ENCODE measurements at places on chromosomes 12 and 14.

GRCh38 chr14:90299408-90299807 is 32.3 kb downstream of the NRDE2 start:
- DNase-seq: no peak

GRCh38 chr14:101135796-101136742 is 232.5 kb upstream of the RTL1 start:
- no peak for DNase-seq

DNA sequence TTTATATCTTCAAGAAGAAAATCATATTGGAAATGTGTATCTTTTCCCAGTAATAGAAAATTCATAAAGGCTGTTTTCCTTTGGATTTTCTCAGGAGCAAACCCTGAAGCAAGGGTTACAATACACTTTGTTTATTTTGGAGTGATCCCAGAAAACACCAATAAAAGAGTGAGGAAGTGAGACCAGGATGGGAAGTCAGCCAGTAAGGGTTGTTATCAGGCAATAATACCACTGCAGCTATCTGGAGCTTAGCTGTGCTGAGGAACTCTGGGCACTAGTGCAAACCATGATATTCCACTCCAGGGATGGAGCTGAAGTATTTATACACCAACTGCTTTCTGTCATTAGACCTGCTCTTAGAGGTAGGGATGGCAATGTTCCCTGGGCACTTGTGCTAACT is 1002.3 kb downstream of the FLRT2 start:
- no peak for DNase-seq

DNA sequence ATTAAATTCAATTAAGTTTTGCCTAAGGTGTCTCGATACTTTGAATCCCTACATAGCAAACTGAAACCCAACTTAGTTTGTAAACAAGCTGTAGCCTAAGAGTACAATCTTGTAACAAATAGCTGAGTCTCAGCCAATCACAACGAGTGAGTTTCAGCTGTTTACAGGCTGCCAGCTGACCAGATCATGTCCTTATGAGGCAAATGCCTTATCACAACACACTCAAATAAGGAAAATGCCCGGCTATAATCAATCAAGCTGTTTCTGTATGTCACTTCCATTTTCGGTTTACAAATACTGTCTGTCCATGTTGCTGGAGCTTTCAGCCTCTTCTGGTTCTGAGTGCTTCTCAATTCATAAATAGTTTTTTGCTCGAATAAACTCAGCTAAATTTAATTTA is 943.8 kb downstream of the SLC16A7 start:
- DNase-seq: no peak

DNA sequence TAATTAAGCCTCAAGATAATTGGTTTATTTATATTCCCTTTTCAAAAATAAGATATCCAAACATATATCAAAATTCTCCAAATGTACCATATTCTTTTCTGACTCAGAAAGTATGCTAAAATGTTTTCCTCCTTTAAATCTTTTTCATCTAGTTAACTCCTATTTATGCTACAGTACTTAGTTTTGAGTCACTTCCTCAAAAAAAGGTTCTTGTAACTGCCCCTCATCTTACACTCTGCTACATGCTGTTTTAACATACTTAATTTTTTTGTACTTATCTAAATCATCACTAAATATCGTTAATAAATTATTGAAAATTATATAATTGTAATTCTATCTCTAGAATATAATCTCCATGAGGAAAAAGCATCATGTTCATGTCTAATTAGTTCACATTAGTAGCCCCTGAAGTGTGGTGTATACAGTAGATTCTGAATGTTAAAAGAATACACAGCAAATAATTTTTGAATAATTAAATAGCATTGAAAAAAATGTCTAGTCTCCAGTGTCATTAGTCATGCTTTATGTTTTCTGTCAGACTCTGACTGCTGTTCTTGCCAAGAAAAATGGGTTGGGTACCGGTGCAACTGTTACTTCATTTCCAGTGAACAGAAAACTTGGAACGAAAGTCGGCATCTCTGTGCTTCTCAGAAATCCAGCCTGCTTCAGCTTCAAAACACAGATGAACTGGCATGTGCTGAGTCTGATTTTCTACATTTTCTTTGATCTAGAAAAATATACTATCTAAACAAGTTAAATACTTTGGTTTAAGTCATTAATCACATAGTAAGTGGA is 3.5 kb downstream of the KLRD1 start:
- no peak for DNase-seq

- DNase-seq: no peak
Observed at GRCh38 chr14:21025371-21026273, 761 bp upstream of the NDRG2 start.

GRCh38 chr14:50399251-50400032 is 2.8 kb upstream of the CDKL1 start:
- no peak for DNase-seq

DNA sequence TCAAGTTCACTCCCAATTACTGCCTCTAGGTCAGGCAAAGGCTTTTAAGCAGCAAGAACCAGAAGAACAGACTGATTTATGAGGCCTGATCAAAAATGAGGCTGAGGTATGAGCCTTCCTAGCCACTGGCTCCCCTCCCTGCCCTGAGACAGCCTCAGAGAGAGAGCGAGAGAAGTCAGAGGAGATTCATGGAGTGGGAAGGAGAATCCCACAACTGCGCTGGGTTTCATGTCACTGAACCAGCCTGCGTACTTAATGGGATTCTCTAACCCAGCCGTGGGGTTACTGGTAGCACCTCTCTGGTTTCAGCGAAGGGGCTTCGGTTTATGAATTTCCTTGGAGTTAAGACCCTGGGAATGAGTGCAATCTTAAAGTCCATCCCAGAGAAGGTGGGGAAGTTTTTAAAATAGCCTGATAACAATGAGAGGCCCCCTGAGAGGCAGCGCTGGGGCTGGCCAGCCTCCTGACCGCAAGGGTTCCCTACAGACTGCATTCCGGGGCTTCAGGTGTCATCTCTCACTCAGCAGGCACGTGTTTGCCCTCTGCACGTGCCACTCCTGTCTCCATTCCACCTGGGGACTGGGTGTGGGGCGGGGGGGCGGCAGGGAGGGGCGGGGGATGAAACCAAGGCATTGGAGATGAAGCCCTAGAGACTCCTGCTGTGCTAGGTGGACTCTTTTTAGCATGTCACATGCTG is 6.1 kb upstream of the GPRC5A start:
- DNase-seq: no peak

DNA sequence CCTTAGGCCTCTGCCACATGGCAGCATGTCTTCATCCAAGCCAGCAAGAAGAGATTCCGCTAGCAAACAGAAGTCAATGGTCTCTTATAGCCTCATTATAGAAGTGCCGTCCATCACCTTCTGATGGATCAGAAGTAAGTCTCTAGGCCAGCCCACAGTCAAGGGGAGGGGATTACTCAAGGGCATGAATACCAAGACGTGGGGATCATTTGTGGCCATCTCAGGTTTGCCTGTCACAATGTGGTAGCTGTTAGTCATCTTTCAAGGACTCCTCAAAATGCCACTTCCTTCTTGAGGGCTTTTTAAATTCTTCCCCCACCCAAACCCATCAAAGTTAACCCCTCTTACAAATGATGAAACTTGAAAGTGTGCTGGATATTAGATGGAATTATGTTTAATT is 8.1 kb upstream of the ADCY6 start:
- no peak for DNase-seq

- no peak for DNase-seq
Observed at GRCh38 chr12:6437586-6437985, 7.2 kb upstream of the CD27 start.

- DNase-seq: no peak
Observed at GRCh38 chr12:92859650-92860386, 69.3 kb downstream of the EEA1 start.

- no peak for DNase-seq
Observed at GRCh38 chr12:76413121-76413520, 64.9 kb upstream of the BBS10 start.

- DNase-seq: no peak
Observed at GRCh38 chr12:103494734-103495468, 867 bp downstream of the C12orf42 start.

DNA sequence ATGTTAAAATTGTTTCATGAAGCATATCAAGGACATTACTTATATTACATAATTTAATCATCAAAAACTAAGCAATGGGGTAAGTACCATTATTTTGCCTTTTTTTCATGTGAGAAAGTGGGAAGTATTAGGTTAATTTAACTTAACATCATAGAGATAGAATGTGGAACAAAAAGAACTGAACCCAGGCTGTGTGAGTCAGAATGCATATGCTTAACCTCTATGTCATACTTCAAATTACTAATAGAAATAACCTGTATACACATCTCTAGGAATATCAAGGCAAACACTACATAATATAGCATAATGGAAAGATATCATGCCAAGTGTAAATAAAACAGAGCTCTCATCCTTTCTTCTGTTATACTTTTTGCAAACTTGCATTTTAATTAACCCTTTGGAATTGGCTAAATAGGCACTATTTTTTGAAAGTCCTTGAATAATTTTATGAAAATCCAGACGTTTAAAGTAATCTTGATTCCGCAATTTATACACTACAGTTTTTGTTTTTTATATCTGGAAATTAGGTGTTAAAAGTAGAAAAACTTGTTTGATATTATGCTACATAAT is 777.7 kb downstream of the SLC6A15 start:
- no peak for DNase-seq

DNA sequence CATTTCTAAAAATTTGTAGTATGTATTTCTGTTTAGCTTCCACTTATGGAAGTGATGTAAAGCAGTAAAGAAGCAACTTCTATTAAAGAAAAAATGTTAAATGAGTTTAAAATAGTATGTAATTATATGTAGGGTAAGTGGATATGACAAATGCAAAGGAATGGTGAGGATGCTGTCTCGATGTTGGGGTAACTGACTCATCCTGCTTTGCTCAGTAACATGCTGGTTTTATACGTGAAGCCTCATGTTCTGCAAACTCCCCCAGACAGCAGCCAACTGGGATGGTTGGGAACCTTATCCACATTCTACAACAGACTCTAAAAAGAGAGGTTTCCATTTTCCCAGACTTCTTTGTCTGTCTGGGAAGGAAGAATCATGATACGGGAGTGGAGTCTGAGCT is 1006.4 kb upstream of the TMEM132C start:
- no peak for DNase-seq

GRCh38 chr14:72975770-72976169 is 49.5 kb downstream of the DCAF4 start:
- no peak for DNase-seq

- no peak for DNase-seq
Observed at GRCh38 chr14:67674480-67675218, at the start of gene VTI1B. Gene VTI1B, minus strand, starts transcription at chr14:67674632. Its CDS starts 143 bp downstream, at chr14:67674489.

DNA sequence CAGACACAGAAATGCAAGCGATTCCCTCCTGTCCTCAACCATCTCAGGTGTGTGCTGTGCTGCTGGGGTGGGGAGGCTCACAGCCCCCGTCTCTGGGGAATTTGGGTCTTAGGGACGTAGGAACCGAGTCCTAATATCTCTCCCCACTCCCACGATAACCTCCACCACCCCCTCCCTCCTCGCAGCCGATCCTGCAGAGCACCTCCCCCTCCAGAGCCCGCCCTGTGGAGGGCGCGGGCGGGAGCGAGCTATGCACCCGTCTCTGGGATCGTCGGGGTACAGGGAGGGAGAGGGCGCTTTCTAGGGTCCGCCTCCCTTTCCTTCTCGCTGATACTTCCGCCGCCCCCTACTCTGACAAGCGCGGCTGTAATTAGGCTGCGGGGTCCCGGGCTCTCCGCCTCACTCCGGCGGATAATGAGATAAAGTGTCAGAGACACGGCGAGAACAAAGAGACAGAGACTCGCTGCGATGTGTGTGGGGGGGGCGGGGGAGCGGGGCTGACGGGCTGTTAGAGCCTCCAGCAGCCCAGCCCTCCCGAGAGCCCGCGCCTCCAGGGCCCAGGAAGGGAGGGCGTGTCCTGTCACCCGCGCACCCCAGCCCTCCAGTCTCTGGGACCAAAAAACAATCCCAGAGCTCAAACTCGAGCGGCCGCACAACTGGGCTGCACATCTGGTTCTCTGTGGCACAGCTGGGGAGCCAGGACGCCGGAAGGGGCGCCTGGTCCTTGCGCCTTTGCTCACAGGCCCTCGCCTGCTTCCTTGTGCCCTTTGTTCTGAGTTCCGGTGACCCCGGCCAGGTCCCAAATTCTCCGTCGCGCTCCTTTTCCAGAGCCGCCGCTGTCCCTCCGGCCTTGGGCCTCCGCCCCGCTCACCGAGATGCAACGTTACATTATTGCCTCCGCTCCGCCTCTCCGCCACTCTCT is 8.7 kb downstream of the SHMT2 start:
- DNase-seq: no peak

- no peak for DNase-seq
Observed at GRCh38 chr14:104403421-104404220, 175.9 kb upstream of the C14orf180 start.

DNA sequence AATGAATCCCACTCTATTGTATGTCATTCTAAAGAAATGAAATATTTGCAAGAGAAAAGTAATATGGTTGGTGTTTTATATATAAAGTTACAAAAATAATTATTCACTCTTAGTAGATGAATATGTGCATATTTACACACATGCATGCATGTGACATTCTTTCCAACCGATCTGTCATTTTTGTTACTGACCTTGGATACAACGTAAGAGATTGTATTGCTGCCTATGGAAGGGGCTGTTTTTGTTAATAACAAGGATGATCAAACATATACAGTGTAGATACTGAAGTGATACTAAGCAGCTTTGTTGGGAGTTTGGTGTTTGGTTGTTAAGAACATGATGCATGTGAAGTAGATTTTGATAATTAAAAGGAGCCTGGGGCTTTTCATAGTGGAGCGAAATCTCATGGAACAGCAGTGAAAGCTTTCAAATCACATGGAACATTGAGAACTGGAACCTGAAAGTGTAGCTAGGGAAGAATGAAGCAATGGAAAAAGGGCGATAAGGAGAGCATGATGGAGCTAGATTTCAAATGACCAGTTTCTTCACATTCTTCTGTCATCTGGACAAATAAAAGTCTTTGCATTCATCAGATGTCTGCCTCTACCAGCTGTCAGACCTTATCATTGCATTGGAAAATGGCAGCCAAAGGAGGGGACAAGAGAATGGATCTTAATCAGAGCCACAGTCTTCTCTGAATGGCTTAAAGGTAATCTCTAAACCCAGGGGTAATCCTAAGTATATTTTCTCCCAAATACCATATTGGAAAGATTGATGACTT is 10.0 kb downstream of the BORCS5 start:
- DNase-seq: no peak

GRCh38 chr14:29351996-29352705 is 575.5 kb downstream of the PRKD1 start:
- DNase-seq: no peak

- DNase-seq: no peak
Observed at GRCh38 chr12:122096591-122097149, 18.1 kb downstream of the MLXIP start.

- DNase-seq: no peak
Observed at GRCh38 chr14:56147449-56147848, 29.2 kb downstream of the PELI2 start.

DNA sequence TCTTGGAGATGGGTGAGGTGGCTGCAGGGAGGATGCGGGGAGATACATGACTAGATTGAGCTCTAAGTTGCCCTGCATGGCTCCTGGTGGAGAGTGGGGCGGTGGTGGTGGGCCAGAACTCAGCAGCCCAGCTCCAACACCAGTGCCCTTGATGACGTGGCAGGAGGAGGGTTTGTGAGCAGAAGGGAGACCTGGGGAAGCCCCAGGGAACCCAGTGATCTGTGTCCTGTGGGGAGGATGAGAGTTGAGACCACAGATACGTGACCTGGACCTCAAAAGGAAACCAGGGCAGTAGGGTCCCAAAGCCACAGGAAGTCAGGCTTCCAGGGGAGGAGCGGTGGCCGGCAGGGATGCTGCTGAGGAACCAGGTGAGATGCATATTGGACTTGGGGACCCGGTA is 989.1 kb upstream of the TMEM132C start:
- no peak for DNase-seq

GRCh38 chr14:34966413-34966812 is 16.4 kb upstream of the SRP54 start:
- no peak for DNase-seq
